OCI-M1 (cell line): ENCODE measurements at places on chromosomes 5 and 9.

GRCh38 chr5:178285399-178286225 is 53.0 kb upstream of the PHYKPL start:
- DNase-seq, result no peak

GRCh38 chr9:17135295-17136160 is 688 bp downstream of the CNTLN start:
- DNase-seq, result peak; percentile 60

- DNase-seq, result no peak
These were observed 16.2 kb downstream of the LHX6 start for GRCh38 chr9:122212473-122213004.

DNA sequence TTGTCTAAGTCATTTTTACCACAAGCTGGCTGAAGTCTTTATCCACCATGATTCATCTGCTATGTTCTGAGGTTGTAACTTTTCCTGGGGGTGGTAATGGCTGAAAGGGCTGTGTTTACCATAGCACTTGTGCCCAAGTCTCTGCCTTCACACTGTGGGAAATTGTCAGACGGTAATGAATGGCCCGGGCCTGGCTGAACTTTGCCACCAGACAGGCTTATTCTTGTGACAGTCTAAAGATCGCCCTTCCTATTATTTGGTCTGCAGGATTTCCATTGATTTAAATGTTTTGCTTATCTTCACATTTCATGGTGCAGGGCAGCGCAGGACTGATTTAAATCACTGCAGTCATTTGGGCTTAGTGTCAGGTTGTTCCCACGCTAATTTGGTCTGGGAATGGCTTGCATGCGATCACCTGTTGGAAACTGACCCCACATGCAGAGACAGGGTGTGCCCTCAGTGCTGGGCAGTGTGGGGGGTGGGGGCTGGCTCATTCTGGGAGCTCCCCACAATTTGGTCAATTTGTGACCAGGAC is 109.3 kb upstream of the ICE1 start:
- no peak for DNase-seq

DNA sequence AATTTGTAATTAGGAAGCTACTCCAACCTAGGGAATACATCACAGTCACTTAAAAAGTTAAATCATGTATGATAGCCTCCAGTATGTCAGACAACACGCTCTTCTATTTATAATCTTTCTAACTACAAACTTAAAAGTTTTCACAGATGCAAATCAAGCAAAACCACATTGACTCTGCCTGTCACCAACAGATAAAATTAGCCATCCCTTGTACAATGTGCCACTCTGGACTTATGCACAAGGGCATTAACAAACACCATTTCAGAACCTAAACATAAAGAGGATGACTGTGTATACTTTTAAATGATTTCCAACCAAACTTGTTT is 14.7 kb downstream of the ERP44 start:
- DNase-seq, result peak; percentile 84

DNA sequence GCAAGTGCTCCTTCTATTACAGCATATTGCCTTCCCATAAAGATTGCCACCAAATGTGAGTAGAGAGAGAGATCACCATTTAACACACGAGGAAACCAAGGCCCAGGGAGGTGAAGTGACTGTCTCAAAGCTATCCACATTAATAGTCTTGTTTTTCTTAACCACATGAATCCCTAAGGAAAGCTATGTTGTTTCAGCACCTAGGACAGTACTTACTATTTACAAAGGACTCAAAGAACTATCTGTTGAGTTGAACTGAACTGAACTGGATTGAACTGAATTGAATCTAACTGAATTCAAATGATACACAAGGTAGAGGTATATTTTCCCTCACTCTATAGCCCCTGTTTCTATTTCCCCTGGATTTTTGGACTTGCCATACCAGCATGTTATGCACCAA is 430.4 kb downstream of the CAAP1 start:
- peak; percentile 10 for DNase-seq

DNA sequence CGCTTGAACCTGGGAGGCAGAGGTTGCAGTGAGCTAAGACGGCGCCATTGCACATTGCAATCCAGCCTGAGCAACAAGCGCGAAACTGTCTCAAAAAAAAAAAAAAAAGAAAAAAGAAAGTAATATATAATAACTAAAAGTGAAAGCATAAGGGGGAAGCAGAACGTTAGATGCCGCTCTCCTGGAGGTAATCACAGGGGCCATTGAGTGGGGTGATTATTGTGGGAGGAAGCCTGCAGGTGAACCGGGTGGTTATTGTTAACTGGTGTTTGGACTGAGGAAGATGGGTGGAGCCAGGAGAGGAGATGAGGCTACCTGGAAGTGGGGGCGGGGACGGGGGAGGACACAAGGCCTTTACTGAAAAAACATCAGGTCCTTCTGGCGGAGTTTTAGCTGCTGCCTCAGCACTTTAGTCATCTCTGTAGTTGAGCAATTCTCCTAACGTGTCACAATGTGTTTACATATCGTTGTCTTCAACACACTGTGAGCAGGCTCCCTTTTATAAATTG is 5.3 kb upstream of the TJP2 start:
- no peak for DNase-seq

- DNase-seq, result no peak
These were observed 126.4 kb upstream of the ZNF366 start for GRCh38 chr5:72633649-72634048.

DNA sequence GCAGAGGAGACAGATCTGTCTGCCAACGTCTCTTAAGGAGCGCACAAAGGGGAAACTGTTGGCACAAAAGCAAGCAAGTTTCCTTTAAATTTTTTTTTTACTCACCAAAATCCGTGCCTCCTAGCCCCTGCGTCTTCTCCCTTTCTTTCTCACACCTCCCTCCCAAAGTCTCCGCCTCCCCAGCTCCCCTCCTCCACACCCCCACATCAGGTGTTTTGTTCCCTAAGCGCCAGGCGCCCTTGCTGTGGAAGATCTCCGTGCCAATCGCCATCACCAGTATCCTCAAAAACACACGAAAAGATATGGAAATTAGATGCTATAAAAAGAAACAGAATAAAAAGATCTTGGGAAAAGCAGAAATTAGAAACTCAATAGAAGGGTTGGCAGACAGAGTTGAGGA is 87.6 kb downstream of the DRD1 start:
- no peak for DNase-seq

DNA sequence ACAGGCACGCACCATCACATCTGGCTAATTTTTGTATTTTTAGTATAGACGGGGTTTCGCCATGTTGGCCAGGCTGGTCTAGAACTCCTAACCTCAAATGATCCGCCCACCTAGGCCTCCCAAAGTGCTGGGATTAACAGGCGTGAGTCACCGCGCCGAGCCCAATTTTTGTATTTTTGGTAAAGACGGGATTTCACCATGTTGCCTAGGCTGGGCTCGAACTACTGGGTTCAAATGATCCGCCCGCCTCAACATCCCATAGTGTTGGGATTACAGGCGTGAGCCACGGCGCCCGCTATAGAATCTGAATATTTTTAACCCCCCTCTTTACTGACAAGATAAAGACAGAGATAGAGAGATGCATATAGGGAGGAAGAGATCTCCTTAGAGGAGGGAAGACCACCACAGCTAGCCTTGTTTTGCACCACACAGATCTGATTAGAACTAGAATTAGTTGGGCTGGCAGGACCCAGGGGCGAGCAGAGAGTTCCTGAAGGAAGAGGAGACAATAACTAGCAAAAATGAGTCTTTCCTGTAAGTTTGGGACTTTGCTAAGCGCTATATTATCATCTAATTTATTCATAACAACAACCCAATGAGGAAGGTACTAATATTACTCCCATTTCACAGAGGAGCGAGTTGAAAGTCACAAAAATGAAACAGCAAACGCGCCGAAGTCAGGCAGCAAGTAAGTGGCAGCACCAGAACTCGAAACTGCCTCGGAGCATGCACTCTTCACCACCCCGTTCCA is 1.5 kb upstream of the ANKHD1 start:
- DNase-seq, result peak; percentile 48

GRCh38 chr9:89923961-89924504 is 319.2 kb downstream of the GADD45G start:
- DNase-seq, result no peak

- DNase-seq, result no peak
These were observed 8.1 kb upstream of the CCL28 start for GRCh38 chr5:43420241-43420640.

GRCh38 chr5:53037141-53037859 is 48.1 kb downstream of the ITGA2 start:
- no peak for DNase-seq

DNA sequence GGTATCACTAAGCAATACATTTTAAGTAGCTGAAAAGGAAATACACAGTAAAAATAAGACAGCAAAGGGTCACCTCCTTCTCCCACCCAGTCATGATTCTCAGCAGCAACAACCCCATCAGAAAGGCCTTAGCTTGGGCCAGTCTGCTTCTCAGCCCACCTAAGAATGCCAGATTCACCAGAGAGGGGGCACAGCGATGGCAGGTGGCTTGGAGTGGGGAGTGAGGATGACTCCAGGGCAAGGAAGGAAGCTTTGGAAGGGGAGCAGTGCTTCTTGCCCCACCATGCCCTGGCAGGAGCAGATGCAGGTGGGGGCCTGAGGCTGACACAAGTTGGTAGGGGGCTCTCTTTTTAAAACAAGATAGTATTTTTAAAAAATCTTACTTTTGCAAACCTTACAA is 51.4 kb downstream of the ABCA1 start:
- no peak for DNase-seq

- DNase-seq, result no peak
These were observed 83.7 kb upstream of the SLC27A6 start for GRCh38 chr5:128881502-128882018.

GRCh38 chr9:91746357-91746756 is 203.7 kb downstream of the ROR2 start:
- no peak for DNase-seq

GRCh38 chr5:38184627-38185026 is 73.7 kb upstream of the EGFLAM start:
- no peak for DNase-seq

GRCh38 chr9:130938184-130938651 is 829 bp downstream of the FIBCD1 start:
- no peak for DNase-seq

- DNase-seq, result peak; percentile 71
These were observed 32.3 kb downstream of the TNPO1 start for GRCh38 chr5:72848474-72849428.

GRCh38 chr9:84705128-84705527 is 35.6 kb downstream of the NTRK2 start:
- no peak for DNase-seq

DNA sequence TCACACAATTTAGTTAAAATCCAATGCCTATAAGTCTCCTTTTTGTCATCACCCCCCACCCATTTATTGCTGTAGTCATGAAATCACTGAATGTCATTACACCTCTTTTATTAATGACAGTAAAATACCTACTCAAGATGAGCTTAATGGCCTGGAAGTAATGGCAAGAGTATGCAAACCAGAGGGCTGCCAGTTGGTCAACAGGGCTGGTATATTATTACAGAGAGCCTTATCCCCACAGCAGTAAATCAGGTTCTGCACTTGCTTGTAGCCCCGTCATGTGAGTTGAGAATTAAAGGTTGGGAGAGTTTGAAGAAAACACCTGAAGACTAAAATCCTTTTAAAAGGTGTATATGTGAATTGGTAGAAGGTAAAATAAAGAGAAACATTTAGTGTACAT is 372.4 kb downstream of the MAT2B start:
- no peak for DNase-seq

- DNase-seq, result no peak
These were observed 35.1 kb downstream of the LPAR1 start for GRCh38 chr9:111003182-111003581.

- DNase-seq, result peak; percentile 7
These were observed 21.8 kb downstream of the ZBED3 start for GRCh38 chr5:77065256-77065655.

DNA sequence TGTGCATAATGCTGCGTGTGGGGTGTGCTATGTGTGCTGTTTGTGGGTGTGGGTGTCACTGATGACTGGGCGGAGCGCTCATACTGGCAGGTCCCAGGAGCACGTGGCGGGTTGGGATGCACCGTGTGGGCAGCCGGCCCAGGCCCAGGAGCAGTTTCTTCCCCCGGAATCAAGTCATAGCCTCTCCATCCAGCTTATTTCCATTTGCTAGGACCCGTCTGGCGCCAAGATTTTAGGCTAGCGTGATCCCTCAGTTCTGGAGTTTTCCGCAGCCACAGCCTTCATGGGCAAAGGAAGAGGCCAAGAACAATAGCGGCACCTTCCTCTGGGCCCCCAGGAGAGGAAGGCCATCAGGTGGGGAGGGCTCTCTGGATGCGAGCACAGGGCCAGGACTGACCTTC is 43.3 kb upstream of the NEURL1B start:
- no peak for DNase-seq

GRCh38 chr5:147327421-147327820 is 92.6 kb downstream of the STK32A start:
- DNase-seq, result no peak

DNA sequence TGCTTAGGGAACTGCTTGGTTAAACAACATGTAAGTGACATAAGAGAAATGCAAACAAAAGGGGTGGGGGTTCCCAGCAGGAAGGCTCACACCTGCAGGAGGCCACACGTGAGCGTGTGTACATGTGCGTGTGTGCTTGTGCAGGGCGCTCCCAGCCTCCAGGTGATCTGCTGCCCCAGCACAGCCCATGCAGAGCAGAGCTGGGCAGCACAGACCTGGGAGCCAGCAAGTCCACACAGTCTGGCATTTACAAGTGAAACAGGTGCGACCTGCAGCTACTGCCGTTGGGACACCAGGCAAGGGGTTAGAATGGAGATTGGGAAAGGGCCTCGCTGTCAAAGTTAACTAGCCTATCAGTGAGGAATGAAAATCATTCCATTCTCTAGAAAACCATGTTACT is 41.8 kb downstream of the GRAMD2B start:
- no peak for DNase-seq

DNA sequence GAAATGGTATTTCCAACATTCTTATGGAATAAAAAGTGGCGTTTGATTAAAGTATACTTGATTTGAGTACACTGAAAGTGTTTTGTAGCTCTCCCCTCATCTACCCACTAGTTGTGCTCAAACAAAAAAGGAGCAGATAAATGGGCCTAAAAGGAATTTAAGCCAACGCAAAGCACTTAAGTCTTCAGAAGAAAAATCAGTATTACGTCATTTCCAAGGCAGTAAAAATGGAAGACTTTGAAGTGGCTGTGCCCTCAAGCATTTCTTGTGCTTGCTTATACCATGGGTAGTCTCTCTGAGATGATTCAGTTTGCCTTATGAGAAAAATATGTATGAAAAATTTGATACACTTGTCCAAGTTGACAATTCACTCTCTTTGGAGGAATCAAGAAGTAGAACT is 279.9 kb upstream of the CD180 start:
- no peak for DNase-seq

DNA sequence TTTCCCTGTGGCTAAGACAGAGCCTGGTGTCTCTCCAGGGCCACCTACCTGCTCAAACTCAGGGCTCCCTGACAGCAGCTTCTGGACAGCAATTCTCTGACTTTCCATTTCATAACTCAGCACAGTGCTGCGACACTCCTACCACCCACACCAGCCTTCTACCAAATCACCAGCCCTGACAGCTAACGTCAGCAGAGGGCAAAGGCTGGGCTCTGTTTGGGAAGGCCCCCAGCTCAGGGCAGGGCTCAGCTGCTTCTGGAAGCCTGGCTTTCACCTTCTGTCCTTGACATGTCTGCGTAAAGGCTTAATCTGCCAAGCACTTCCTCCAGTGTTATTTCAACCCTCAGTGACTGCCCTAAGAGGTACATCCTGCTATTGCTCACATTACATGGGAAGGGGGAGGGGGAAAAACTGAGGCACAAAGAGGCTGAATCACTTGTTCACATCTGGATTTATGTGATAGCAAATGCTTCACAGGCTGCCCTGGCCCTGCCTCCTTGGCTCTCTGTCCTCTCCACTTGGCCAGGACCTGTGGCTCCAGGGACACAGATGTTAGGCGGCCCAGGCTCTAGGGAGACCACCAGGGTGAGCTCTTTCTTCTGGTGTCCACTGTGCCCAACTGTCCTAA is 102.5 kb upstream of the PANK3 start:
- DNase-seq, result peak; percentile 30
